Skin of body (tissue), 3 donors: ENCODE measurements at places on chromosomes 6 and 20. TPM values are rescaled to one million over a fixed set of nuclear protein-coding genes. Genes with fewer than 3 reads are reported as not detected.

NMBR gene
- total RNA-seq, result not detected

C20orf144 gene
- total RNA-seq, result not detected

GRCh38 chr6:3230256-3230882, 2.9 kb upstream of the TUBB2B start:
- DNase-seq, result no peak

DNA sequence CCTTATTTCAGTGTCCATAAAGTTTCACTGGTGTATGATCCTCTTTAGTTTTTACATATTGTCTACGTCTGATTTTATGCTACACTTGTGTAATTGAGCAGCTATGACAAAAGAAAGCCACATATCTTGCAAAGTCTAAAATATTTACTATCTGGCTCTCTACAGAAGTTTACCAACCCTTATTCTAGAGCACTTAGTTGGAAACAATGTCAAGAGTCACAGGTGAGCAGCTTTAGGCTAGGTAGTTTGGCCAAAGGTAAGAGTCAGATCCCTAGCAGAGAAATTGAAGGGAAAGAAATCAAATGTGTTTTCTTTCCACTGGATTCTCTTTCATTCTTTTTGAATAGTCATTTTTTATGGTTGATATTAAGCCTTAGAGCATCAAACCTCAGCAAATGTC, 34.7 kb upstream of the STXBP5 start:
- no peak for DNase-seq

GRCh38 chr20:37940858-37941257, 37.9 kb downstream of the VSTM2L start:
- no peak for DNase-seq
